PC-9 (cell line): ENCODE measurements at places on chromosomes 5 and 9.

- DNase-seq, result no peak
These were observed 214.9 kb downstream of the TMEM167A start for GRCh38 chr5:82862261-82862660.

GRCh38 chr5:109711673-109712072 is 21.9 kb downstream of the MAN2A1 start:
- DNase-seq, result no peak

DNA sequence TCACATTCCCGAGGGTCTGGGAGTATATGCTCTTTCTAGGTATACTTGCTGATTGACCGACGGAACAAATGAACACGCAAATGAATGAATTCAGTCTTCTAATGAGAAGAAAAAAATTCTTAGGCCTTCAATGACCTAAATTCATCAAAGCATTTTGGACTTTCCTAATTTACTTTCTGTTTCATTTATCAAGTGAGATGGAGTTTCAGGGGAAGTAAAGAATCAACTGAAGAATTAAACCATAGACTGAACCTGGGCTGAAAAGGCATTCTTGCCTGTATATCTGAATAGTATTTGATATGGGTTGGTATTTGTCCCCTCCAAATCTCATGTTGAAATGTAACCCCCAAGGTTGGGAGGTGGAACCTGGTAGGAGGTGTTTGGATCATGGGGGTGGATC is 64.1 kb downstream of the ZFAND5 start:
- no peak for DNase-seq

GRCh38 chr5:174425964-174426290 is 298.5 kb upstream of the MSX2 start:
- DNase-seq, result no peak

DNA sequence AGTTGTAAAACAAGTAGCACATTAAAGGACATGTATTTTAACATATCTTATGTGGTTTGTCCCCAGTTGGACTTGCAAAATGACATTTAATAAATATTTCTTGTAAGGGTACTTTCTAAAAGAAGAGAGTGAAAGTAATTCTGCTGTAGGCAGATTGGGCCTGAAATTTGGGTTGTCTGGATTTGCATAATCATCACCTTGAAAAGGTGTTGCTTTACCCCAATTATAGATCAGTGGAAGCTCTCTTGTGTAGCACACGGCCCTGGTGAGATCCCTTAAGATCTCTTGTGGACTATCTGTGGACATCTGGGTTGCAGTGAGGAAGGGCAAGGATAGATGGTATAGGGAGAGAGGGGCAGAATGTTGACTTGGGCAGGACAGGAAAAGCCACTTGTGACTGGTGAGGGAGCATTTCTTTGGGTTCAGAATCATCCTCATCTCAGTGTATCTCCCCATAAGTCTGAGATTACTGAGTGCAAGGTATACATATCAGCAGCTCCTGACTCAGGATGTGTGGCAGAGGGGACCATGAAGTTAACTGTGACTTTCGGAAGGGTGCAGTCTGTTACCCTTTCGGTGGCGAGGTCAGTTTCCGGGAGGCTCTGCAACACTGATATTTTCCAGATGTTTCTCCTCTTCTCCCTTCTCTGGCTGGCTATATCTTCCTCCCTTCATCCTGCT is 2.0 kb upstream of the TNFAIP8 start:
- no peak for DNase-seq

- no peak for DNase-seq
These were observed 6.0 kb downstream of the PUM3 start for GRCh38 chr9:2837915-2838314.

DNA sequence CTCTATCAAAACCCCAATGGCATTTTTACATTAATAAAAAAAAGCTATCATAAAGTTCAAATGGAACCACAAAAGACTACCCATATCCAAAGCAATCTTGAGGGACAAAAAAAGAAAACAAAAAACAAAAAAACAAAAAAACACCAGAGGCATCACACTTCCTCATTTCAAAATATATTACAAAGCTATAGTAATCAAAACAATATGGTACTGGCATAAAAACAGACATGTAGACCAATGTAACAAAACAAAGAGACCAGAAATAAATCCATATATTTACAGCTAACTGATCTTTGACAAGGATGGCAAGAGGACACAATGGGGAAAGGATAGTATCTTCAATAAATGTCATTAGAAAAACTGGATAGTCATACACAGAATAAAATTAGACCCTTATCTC is 245.1 kb upstream of the MSX2 start:
- no peak for DNase-seq

DNA sequence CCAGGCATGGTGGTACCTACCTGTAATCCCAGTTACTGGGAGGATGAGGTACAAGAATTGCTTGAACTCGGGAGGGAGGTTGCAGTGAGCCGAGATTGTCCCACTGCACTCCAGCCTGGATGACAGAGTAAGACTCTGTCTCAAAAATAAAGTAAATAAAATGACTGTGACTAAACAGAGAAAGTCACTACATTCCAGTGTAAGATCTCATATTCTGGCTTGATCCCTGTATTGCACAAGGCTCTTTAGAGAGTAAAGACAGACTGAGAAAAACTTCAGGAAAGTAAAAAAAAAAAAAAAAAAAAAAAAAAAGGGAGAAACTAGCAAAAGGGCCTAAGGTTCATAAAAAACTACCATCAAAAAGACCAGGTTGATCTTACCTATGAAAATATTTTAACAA is 106.6 kb upstream of the PJA2 start:
- DNase-seq, result no peak

- DNase-seq, result peak; percentile 23
These were observed 175.0 kb downstream of the AUH start for GRCh38 chr9:91186632-91187108.
